ENCODE measurements at places on chromosomes 12 and 14.

GRCh38 chr12:52787324-52788191 is 8.4 kb downstream of the KRT3 start:
- no peak for DNase-seq

GRCh38 chr12:12560587-12561370 is 1.9 kb downstream of the DUSP16 start:
- DNase-seq, result no peak

DNA sequence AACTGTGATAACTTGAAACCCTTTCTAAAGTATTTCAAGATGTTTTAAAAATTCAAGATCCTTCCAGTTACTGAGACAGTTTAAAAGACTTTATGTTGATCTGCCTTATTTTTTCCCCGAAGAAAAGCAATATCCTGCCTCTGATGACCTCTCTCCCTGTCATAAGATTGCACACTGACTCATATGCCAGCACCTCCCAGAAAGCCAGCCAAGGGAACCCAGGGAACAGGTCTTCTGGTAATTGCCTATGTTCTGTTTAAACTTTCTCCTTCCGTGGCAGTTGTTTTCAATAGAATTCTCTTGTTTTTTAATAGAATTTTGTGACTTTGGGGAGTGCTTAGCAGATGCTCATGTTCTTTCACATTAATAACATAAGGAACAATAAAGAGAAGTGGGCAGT is 300.2 kb upstream of the PRKD1 start:
- no peak for DNase-seq

DNA sequence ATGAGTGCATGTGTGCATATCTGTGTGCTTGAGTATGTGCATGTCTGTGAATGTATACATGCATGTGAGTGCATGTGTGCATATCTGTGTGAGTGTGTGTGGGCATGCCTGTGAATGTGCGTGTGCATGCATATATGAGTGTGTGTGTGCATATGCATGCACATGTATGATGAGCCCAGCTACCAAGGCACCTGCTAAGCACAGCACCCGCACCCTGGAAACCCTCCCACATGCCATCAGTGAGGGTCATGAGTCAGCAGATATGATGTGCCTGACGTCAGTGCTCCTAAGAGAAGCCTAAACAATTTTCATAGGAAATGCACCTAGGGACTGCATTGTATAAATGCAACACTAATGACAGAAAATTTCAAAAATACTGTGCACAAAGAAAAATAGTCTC is 151.1 kb downstream of the KIF26A start:
- DNase-seq, result no peak

DNA sequence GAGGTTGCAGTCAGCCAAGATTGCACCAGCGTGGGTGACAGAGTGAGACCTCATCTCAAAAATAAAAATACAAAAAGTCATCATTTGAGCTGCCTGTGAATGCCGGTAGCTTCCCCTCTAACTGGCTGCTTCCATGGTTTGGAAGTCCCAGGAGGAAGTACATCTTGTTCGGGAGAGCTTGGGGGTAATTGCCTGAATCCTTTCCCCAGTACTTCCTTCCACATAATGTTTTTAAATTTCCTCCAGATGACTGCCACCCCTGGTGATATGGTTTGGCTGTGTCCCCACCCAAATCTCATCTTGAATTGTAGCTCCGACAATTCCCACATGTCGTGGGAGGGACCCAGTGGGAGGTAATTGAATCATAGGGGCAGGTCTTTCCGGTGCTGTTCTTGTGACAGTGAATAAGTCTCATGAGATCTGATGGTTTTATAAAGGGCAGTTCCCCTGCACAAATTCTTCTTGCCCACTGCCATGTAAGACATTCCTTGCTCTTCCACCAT is 87.2 kb downstream of the SPRING1 start:
- no peak for DNase-seq

DNA sequence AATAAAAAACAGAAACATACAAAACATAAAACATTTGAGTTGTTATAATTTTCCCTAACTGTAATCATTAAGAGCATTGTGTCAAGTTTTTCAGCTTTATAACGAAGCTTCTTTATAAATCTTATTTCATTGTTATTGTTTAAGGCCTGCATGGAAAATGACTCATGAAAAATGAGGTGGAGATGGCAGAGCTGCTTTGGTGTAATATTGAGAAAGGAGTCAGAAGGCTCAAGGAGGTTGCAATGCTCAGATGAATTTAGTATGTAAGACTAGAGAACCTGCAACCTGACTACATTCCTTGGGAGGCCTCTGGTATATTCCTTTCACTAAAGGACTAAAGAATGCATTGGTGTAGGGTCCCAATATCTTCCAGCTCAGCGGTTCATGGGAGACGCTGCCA is 61.5 kb downstream of the TMEM30B start:
- no peak for DNase-seq

DNA sequence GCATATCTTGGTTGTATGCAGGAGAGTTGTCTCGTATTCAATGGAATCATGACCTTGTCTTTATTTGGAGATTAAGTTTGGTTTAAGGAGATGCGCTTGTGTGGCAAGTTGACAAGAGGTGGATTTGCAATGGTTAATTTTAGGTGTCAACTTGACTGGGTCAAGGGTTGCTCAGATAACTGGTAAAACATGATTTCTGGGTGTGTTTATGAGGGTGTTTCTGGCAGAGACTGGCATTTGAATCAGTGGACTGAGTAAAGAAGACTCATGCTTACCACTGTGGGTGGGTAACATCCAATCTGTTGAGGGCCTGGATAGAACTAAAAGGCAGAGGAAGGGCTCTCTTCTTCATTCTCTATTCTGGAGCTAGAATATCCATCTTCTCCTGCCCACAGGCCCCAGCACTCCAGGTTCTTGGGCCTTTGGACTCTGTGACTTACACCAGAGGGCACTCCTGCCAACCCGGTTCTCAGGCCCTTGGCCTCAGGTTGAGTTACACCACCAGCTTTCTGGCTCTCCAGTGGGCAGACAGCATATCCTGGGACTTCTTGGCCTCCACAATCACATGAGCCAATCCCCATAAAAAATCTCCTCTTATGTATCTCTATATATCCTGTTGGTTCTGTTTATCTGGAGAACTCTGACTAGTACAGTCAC is 141.5 kb upstream of the ARID2 start:
- DNase-seq, result no peak

- no peak for DNase-seq
These were observed 41.0 kb downstream of the GPHB5 start for GRCh38 chr14:63277591-63278183.

- no peak for DNase-seq
These were observed 21.4 kb upstream of the IGF1 start for GRCh38 chr12:102501773-102502172.

- no peak for DNase-seq
These were observed 1133.0 kb downstream of the VRK1 start for GRCh38 chr14:97930166-97930565.

DNA sequence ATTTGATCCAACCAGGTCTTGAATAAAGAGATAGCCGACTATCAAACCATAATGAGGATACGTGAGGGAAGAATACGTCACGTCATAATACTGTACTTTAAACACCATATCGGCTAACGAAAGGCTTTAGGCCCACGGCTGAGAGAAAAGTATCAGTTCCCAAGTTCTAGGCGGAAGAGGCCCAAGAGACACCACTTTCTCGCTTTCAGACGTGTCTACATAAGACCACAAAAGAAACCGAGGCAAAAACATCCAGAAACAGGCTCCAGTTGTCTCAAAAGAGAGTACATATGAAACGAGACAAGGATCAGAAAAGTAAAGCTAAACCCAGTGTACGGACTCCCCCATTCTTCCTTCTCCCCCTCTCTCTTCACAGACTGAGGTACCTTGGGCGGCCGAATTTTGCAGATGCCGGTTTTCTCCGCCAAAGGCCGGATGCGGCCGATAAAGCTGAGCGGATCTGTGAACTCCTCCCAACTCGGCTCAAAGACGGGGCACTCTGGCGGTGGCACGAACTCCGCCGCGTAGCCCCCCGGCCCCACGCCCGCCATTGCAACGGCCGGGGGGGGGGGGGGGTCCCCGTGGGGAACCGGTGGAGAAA is 479 bp downstream of the KDM5A start:
- DNase-seq, result no peak

DNA sequence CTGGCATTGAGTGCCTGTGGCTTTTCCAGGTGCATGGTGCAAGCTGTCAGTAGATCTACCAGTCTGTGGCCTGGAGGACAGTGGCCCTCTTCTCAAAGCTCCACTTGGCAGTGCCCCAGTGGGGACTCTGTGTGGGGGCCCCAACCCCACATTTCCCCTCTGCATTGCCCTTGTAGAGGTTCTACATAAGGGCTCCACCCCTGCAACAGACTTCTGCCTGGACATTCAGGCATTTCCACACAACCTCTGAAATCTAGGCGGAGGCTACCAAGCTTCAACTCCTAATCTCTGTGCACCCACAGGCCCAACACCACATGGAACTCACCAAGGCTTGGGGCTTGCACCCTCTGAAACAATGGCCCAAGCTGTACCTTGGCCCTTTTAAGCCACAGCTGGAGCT is 102.7 kb upstream of the PLEKHG7 start:
- no peak for DNase-seq

GRCh38 chr12:12837025-12837812 is 24.1 kb downstream of the DDX47 start:
- no peak for DNase-seq

- DNase-seq, result no peak
These were observed 72.1 kb upstream of the RTL1 start for GRCh38 chr14:100975671-100976070.

DNA sequence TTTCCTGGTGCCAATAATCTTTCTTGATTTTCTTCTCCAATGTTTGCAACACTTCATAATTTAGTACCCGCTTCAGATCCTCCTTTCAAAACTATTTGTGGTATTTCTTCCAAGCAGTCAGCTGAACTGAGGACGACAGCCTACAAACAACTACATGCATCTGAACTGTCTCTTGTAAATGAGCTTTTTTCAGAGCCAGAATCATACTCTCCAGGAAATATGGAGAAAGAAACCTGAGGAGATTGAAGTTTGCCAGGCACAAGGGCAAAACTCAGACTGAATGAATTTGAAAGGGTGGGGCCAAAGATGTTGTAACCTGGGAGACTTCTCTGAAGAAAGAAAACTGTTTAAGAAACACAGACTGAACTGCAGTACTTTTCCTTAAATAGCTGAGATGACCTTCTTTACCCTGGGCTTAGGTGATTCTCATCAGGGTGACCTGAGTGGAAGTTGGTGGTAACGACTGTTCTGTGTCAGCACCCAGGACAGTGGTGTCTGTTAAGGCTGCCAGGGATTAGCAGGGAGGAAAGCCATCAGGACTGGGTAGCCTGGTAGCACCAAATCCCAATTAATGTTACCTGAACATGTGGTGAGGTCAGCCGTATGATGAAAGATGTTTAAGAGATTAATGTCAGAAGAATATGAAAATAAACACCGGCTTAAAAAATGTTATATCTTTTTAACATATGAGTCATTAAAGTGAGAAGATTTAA is 95.0 kb downstream of the TGFB3 start:
- no peak for DNase-seq

- DNase-seq, result no peak
These were observed 47.1 kb upstream of the ANKS1B start for GRCh38 chr12:100031836-100032235.

DNA sequence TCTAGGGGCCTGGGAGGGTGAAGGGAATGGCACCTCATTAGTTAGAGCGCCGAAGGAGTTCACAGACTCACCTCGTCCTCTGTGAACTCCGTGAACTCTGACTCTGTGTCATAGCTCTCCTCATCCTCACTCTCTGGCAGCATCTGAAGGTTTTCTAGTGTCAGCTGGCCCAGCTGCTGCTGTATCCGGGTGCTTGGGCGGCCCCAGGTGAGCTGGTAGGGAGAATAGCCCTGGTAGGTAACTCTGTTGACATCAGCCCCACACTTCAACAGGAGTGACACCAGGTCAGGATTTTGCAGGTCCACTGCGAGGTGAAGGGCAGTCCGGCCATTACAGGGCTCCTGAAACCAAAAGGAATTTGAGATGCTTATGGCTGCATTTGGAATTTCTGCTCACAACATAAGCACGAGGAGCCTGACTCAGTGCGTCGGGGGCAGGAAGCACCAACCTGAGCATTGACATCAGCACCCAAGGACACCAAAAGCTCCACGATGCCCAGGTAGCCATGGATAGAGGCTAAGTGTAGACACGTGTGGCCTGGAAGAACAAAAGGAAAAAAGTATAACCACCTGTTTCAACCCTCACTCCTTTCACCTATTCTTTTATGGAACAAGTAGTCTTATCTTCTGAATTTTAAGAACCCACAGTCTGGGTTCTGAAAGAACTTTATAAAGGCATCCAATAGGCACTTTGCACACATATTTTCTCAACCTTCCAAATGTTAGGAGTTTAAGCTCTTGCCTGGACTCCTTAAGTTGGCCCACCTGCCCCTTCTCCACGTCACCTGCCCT is 2.0 kb downstream of the NFKBIA start:
- DNase-seq, result no peak

DNA sequence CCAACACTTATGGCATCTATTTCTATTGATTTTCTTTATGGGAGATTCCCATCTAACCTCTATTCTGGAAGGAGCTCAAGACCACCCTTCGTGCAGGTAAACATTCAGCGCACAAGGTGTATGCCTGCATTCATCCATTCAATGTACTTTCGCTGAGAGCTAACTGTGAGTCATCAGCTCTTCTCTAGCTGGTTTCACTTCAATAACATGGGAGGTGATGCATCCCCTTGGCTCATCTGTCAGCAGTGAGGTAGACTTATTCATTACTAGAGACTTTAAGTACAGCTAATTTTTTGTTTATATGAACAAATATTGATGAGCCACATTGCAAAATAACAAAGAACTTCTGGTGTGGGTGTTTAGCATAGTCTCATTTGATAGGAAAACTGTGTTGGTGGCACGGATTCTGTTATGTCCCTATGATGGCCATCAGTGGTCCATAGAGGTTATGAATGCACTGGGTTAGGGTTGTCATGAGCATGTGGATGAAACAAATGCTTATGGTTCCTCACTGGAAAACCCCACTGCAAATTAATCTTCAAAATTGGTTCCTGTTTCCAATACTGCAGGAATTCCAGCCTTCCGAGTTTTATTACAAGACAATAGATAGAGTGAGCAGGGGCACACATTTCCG is 1151.0 kb downstream of the BCL11B start:
- no peak for DNase-seq

DNA sequence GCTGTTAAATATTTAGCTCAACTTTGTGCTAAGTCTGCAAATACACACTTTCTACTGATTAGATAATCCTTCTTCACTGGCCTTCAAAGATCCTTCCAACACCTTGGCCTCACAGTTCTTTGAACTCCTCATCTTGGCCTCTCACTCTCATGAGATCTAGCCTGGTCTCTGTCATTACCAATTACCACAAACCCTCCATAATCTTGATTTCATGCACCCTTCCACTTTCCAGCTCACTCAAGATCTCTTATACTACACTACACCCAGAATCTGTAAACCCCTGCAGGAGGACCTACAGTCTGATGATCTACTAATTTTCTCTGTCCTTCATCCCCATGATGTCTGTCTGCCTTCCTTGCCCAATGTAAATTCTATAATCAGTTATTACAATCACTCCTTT is 71.1 kb downstream of the DUSP16 start:
- DNase-seq, result no peak

DNA sequence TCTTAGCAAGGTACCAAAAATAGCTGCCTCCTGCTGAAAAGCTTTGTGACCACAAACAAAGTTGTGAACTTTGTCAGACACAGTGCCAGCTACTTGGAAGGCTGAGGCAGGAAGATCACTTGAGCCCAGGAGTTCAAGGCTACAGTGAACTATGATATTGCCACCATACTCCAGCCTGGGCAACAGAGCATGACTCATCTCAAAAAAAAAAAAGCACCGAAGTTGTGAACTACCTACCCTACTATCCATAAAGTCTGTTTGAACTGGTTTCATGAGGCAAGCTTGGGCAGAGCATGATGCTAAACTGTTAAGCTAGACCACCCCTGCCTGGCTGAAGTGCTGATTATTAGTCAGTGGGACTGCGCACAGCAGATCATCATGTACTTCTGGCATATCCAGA is 75.5 kb downstream of the RAD52 start:
- DNase-seq, result no peak

Data from stimulated activated CD4-positive, alpha-beta T cell treated with anti-CD3 and anti-CD28 coated beads, Interleukin-1b, Interleukin-23, amount 100 ng/mL, for 1 hour (primary cell).